ENCODE measurements at places on chromosomes 5 and 9. TPM values are rescaled to one million over a fixed set of nuclear protein-coding genes. Genes with fewer than 3 reads are reported as not detected.

Gene FOXD4
- not detected for polyA plus RNA-seq

Gene LRRC8A
- 42.7 TPM for polyA plus RNA-seq

Gene RGS7BP
- polyA plus RNA-seq, result 0.40 TPM

Gene ASS1
- polyA plus RNA-seq, result not detected

Gene PARP8
- 142 TPM for polyA plus RNA-seq

Measured in CD8-positive, alpha-beta memory T cell (primary cell).